ENCODE measurements at places on chromosomes 3 and 15.

- no peak for DNase-seq
Observed at GRCh38 chr3:7504886-7505775, 644.2 kb downstream of the GRM7 start.

- DNase-seq: no peak
Observed at GRCh38 chr15:27592036-27592760, 506.9 kb downstream of the OCA2 start.

DNA sequence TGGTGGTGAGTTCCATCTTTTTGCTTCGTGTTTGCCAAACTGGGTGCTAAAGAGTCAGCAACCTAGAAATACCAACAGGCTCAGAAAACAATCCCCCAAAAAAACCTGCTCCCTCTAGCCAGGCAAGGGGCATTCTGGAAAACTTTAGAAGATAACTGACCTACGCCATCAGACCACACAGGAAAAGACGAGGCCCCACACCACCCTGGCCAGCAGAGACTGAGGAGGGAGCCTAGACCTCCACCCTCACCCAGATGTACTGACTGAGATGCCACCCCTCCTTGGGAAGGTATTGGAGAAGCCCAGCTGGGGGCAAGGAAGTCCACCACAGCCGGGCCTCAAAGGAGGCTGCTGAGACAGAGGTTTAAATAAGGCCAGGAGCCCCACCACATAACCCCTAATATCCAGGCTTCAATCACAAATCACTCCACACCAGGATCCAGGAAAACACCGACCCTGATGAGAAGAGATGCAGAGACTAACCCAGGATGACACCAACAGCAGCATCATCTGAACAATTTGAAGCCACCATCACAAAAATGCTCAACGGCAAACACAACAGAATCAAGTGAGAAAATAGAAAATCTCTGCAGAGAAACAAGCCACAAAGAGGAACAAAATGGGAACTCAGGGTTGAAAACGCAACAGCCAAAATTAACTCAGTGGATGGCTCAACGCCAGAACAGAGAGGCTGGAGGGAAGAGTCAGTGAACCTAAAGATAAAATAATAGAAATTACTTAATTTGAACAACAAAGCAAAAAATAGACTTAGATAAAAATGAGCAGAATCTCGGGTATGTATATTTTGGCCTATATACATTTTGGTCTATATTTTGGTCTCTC lies 61.0 kb downstream of the TPRA1 start:
- no peak for DNase-seq

- DNase-seq: no peak
Observed at GRCh38 chr3:186997473-186997939, 67.2 kb downstream of the ST6GAL1 start.

GRCh38 chr3:102536456-102536855 lies 101.6 kb downstream of the ZPLD1 start:
- DNase-seq: no peak

DNA sequence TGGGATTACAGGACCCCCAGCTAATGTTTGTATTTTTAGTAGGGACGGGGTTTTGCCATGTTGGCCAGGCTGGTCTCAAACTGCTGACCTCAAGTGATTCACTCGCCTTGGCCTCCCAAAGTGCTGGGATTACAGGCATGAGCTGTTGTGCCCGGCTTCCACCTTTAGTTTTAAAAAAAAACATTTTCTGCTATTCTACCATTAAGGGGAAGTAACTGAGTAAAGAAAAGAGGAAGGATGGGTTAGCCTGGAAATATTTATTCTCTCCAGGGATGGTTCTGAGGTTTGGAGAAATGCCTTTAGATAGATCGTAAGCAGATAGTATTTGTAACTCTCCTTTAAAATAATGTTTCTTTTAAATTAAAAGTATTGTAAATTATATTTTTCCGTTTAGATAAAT lies 3.1 kb downstream of the AP4E1 start:
- no peak for DNase-seq

GRCh38 chr3:50474717-50475116 lies 28.7 kb downstream of the CACNA2D2 start:
- DNase-seq: no peak

DNA sequence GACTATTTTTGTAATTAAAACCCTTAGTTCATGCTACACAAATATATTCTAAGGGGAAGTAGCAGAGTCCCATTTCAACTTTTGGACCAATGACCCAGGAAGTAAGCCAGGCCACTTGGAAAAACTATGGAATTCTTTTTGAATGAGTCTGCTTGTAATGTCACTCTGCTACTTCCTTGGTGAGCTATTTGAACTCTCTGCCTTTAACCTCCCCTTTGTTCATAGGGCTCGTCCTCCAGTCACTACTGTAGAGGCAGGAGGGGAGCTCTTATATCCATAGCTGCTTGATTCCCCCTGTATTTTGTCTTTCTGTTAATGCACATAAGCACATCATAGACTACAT lies 119.6 kb downstream of the UACA start:
- no peak for DNase-seq

GRCh38 chr3:16480861-16481545 lies 32.5 kb downstream of the RFTN1 start:
- DNase-seq: no peak

DNA sequence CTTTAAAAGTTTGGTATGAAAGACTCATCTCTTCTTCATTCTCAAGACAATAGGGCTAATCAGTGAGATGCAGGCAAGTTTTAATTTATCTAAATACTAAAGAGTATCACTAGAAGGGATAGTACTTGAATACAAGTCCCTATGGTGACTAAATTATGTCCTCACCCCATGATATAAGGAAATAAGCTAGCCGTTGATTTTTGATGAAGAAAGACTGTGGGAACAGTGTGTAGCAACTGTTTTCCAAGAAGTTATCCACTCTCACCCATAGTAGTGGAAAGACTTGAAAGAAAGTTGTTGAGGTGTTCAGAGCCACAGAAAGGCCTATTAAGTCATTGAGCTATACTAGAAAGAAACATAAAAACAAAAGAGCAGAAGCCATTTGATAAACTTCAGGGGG lies 36.7 kb downstream of the PIK3CA start:
- DNase-seq: no peak

GRCh38 chr3:17954801-17955200 lies 212.4 kb upstream of the TBC1D5 start:
- DNase-seq: no peak

DNA sequence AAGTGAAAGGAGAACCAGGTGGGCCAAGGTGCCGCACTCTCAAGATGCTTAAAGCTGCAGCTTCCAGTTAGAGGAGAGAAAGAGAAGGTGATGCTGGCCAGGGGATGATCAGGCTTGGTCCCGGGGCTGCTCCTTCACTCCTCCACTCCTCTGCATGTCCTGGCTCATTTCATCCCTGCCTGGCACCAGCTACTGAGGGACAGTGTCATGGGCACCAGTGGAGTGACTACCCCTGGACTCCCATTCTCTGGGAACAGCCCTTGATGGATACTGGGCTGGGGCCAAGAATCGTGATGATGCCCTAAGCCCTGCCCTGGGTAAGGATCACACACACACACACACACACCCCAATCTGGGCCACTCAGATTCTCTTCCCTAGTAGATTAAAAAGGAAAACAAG lies 243.7 kb downstream of the UACA start:
- DNase-seq: no peak

DNA sequence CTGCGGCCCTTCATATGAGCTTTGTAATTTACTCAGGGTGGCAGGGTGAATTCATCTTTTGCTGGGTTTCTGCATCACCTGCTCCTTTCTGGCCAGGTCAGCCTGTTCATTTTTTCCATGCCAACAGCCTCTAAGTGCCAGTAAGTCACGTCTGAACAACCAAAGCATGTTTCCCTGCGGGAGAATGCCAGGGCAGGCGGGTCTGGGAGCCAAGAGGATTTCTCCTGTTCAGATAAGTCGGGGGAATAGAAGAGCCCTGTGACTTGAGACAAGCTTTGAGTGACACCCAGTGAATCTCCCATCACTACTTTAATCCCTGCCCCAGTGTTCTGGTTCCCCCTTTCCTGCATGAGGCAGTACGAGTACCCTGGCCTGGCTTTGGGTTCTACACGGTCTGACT lies 153.1 kb downstream of the PGPEP1L start:
- no peak for DNase-seq

DNA sequence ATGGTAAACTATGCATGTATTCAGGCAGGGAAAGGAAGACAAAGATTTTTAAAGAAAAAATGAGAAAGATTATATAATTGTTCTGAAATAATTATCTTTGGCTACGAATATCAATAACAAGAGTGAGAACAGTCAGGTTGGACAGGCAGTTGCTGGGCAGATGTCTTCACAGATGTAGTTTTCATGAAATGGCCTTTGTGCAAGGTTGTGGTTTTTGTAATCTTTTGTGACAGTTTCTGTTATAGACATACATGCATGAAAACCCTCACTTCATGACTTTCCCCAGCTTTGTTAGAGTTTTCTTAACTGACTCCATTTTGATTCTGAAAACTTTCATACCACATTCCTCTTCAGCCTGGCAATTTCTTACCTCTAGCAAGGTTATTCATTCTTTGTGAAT lies 34.9 kb upstream of the SLC25A36 start:
- no peak for DNase-seq

- no peak for DNase-seq
Observed at GRCh38 chr3:157531301-157531660, 28.1 kb upstream of the VEPH1 start.

GRCh38 chr15:100781961-100782530 lies 97.6 kb upstream of the ALDH1A3 start:
- DNase-seq: no peak

- no peak for DNase-seq
Observed at GRCh38 chr15:101052031-101052620, 133.0 kb downstream of the LRRK1 start.

DNA sequence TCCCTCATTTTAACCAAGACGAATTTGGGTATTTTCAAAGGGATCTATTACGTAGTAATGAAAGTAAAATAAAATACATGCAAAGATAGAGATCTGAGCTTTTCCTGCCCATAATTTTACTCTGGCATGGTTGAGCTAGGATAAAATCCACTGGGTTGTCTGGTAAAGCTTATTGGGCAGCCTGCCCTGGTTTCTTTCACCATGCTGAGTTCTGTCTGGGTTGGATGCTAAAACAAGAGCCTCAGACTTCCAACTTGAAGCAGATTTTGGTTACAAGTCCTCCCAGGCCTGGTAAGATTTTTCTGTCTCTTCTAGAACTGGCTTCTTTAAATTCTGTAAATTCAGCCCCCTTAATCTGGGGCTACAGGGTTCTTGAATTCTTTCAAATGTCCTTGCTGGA lies 86.8 kb downstream of the SAMMSON start:
- DNase-seq: no peak

DNA sequence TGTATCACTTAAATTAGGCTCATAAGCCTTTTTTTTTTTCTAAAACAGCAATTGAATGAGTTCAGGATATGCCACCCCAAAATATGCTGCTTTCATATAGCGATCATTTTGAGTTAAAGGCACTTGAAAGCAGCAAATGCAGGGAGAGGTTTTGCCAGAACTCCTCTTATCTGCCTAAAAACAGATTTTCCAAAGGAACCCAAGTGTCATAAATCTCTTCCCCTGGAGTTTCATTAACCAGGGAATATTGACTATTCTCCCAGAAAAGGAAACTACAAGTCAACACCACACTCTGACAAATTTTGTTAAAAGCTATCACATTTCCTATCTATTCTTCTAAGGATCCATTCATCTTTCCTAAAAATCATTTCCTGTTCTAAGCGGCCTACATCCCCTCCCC lies 11.3 kb downstream of the DNAAF4 start:
- no peak for DNase-seq

GRCh38 chr15:87661454-87662355 lies 594.8 kb downstream of the NTRK3 start:
- DNase-seq: no peak

- no peak for DNase-seq
Observed at GRCh38 chr3:58874248-58874741, 175.5 kb downstream of the CFAP20DC start.

- DNase-seq: peak; percentile 88
Observed at GRCh38 chr3:66998113-66998903, at the start of gene KBTBD8. Gene KBTBD8, plus strand, starts transcription at chr3:66998307. Its CDS starts 49 bp downstream, at chr3:66998356.

- no peak for DNase-seq
Observed at GRCh38 chr3:45986303-45986982, 9.2 kb downstream of the FYCO1 start.

GRCh38 chr3:46845397-46845859 lies 17.8 kb downstream of the MYL3 start:
- DNase-seq: no peak

DNA sequence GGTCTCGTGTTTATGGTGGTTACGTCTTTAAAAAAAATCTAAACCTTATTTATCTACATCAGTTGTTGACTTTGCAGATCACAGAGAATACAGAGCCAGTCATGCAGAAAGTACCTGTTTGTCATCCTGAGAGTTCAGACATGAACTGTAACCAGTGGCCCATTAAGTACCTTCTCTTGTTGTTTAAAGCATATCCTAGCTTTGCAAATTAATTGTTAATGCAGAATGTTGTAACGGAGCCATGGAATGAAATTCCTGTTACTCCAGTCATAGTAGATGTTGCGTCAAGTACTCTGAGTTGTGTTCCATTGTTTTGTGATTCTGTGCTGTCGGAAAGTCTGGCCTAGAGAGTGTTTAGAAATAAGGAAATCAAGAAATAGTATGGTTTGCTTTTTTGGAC lies 205.2 kb downstream of the RBMS3 start:
- DNase-seq: no peak

DNA sequence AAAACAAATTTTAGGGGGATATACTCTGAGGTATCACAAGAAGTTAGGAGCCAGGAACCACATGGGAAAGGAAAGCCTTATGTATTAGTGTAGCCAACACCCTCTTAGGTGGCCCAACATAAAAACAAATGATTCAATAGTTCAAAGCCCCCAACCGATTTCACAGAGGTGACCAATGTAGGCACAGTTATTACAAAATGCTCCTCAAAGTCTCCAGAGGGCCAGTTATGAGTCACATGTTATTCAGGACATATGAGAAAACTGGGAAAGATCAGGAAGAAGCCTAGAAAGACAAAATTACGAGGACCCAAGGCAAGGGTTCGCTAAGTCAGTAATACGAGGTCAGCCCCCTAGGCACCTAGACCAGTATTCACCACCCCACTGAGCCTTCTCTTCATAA lies 29.9 kb upstream of the FBN1 start:
- no peak for DNase-seq

GRCh38 chr3:169354774-169355501 lies 308.6 kb downstream of the MECOM start:
- no peak for DNase-seq

GRCh38 chr15:55775316-55775715 lies 32.4 kb upstream of the PRTG start:
- no peak for DNase-seq

- no peak for DNase-seq
Observed at GRCh38 chr3:70582803-70583202, 270.4 kb upstream of the MDFIC2 start.

- DNase-seq: no peak
Observed at GRCh38 chr3:192906940-192907339, 10.7 kb downstream of the MB21D2 start.
